ENCODE measurements at places on chromosomes 2 and 18.

- DNase-seq, result no peak
Observed at GRCh38 chr18:69233465-69234054, 167.1 kb upstream of the DOK6 start.

- no peak for DNase-seq
Observed at GRCh38 chr2:199458806-199459285, 1.1 kb upstream of the SATB2 start.

DNA sequence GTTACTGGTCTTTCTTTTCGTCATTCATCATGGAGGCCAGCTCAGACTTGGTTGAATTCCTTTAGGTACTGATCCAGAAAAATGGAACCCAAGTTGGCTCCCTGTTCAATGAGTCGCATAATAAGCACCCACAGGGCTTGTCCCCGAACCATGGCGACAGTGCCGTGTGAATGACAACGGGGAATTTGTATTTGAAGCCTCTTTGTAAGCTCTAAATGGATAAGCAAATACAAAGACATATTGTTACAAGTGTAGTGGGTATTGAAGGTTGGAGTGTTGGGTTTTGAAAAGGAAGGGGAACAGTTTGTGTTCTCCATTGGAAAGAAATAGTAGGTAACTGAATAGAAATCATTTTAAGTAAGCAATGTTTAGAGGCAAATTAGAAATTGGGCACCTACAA, 288.9 kb downstream of the SLC4A3 start:
- DNase-seq, result no peak

- no peak for DNase-seq
Observed at GRCh38 chr2:226376516-226377180, 423.0 kb downstream of the IRS1 start.

GRCh38 chr2:101831351-101831865, 133.9 kb downstream of the MAP4K4 start:
- DNase-seq, result peak; percentile 60

DNA sequence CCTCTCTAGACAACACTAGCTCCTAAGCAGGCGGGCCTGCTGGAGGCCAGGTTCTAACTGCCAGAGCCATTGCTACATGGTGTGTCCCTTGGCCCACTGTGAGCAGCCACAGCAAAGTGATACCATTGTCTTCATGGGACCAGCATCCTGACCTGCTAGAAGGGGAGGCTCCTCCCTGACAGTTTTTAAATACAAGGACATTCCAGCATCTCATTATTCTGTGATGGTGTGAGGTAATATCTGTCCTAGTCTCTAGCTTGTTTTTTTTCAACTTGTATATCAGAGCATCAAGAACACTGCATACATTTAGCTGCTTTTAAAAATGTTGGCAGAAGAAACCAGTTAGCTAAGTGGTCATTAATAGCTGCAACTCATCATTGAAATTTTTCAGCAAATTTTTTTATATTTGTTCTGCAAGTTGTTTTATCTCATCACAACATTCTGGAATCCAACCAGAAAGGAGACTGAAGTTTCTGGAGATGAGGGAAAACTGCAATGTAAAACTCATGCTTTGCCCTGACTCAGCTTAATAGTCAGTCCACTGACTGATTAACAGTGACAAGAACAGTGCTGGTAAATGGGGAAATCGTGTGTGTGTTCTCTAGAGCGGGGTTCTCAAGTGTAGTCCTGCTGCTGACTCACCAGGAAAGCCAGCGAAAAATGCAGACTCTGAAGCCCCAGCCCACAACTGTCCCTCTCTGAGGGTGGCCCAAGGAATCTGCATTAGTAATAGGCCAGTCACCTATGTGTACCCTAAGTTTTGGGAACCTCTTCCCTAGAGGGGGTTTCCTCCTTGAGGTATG, 17.8 kb downstream of the MAPRE3 start:
- DNase-seq, result no peak

- DNase-seq, result no peak
Observed at GRCh38 chr2:216535454-216535995, 36.9 kb downstream of the RPL37A start.

GRCh38 chr2:178298785-178299212, 104.5 kb downstream of the OSBPL6 start:
- no peak for DNase-seq

GRCh38 chr18:74066018-74066417, 81.6 kb downstream of the FBXO15 start:
- DNase-seq, result no peak

- no peak for DNase-seq
Observed at GRCh38 chr18:12046751-12047335, 46.8 kb upstream of the ANKRD62 start.

GRCh38 chr2:4908461-4908860, 783.7 kb upstream of the SOX11 start:
- DNase-seq, result no peak

Measured in HEK293T (cell line).